Activated T-cell treated with anti-CD3 and anti-CD28 coated beads, Interleukin-2, amount 50 U/mL, for 4 hours (primary cell): ENCODE measurements at places on chromosomes 12 and 14. TPM values are rescaled to one million over a fixed set of nuclear protein-coding genes. Genes with fewer than 3 reads are reported as not detected.

SCNN1A gene
- 0.15 TPM for total RNA-seq

RAD9B gene
- 0.34 TPM for total RNA-seq

C12orf56 gene
- total RNA-seq, result not detected

DNA sequence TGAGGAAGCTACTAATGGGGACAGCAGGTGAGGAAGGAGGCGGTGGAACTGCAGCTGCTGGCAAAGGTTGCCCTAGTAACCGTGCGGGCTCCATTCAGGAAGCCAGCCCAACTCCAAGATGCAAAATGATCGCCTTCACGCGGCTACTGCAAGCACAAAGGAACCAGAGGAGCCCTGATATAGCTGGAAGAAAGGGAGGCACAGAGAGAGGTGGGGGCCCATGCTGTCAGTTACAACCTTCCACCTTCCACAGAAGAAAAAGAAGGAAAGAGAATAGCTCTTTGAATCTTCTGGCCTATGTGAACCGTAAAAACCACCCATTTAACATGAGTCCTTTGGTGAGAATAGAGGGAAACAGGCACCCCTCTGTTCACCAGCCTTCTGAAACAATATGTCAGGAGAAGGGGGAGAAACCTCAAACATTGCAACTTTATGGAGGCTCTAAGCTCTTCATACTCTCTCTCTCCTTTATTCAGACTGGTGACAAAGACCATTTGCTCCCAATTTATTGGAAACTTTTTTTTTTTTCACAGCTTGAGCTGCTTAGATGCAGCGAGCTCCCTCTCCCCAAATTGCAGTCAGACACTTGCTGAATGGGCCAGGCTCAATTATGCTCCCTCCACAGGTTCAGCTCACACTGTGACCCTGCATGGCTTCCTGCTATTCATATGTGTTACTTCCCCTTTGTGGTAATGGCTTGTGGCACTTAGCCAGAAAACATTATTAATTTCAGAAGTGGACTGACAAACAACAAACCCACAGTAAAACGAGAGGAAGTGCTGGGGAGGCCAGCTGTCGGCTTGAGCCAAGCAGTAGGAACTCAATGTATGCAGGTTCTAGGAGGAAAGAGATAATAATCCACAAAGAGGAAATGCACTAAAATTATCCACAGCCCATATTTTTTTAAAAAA, 6.2 kb downstream of the DUSP6 start:
- no peak for DNase-seq

DNA sequence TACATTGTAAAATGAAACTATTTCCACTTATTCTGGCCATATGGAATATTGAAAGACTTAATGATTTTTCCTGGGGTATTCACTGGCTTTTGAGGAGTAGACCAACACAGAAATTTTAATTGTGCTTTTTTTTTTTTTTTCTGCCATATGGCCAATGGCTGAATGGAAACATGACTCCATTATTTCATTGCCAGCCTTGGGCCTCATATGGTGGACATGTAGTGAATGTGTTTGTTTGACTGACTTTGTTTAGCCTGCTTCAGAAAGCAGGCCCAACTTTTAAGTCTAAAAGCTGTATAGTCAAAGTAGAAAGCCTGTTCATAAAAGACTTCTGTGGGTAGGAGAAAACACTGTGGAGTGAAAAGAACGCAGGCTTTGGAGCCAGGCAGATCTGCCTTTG, 2.4 kb downstream of the GNG2 start:
- DNase-seq, result no peak

DNA sequence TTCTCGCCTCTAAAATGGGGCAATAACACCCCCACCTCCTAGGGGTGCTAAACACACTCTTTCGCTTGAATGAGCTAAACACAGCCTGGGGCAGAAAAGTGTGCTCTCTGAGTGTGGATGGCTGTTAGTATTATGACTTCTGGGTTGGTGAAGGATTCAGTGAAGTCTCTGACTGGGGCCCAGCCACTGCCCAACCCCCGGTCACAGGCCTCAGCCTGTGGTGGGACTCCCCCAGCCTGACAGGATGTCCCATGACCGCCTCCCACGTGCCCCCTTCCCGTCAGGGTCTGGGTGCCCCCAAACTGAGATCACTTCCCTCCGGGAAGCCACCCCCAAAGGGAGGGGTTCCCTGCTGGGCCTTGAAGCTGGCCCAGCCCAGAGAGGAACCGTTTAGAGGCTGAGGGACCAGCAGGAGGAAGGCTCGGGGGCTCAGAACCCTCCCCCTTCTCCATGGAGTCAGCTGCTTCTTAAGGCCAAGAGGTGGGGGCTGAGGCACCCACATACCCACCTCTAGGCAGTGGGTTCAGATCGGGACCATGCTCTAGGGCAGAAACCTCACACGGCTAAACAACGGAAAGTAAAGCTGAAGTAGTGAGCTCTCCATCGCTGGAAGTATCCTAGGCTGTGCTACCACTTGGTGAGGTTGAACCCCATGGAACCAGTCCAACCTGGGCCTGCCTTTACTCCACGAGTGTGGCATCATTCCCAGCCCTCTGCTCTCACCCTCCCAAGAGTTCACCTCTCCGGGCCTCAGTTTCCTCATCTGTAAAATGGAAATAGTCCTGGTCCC, 13.8 kb downstream of the DTX1 start:
- DNase-seq, result no peak

DNA sequence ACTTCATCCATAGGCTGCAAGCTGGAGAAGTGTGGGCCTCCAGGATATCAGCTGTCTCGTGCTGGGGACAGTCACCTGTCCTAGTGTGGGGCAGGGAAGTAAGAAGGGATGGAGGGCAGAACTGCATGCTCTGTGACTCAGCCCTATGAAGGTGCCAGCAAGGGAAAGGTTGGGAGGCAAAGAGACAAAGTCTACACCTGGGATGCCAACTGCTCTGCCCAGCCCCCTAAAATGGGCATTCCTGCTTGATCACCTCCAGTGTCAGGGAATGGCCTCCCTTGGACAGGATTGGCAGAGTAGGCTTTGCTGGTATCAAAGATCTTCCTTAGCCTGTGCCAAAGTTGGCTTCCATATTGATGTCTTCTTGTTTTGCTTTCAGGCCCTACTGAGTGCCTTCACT, 335.0 kb downstream of the BCL11B start:
- DNase-seq, result no peak

DNA sequence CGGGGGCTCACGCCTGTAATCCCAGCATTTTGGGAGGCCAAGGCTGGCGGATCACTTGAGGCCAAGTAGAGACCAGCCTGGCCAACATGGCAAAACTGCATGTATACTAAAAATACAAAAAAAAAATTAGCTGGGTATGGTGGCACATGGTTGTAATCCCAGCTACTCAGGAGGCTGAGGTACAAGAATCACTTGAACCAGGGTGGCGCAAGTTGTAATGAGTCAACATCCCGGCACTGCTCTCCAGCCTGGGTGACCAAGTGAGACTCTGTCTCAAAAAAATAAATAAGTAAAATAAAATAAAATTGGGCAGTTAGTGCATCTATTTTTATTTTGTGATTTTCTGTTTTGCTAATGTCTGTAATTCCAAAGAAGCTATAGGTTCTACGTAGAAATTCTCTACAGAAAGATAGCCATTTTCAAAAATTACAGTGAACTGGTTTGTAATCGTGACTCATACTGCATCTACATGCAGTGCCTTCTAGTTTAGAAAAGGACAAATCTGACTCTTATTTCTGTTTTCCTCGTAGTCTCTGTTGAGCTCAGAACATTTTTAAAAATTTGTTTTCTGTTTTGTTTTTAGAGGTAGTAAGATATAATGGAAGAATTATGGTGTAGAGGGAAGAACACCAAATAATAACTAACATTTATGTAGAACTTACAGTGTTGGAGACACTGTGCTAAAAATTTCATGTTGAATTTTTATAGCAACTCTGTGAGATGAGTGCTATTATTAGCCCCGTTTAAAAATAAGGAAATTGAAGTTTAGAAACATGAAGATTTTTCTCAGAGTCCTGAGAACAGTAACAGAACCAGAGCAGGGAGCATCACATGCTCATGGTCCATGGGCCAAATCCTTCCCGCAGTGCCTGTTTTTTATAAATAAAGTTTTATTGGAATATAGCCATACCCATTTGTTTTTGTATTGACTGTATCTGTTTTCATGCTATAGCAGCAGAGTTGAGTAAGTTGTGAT, 201.2 kb downstream of the SYNE2 start:
- no peak for DNase-seq
